Fibroblast of skin of right quadriceps (primary cell): ENCODE measurements at places on chromosomes 2 and 18.

DNA sequence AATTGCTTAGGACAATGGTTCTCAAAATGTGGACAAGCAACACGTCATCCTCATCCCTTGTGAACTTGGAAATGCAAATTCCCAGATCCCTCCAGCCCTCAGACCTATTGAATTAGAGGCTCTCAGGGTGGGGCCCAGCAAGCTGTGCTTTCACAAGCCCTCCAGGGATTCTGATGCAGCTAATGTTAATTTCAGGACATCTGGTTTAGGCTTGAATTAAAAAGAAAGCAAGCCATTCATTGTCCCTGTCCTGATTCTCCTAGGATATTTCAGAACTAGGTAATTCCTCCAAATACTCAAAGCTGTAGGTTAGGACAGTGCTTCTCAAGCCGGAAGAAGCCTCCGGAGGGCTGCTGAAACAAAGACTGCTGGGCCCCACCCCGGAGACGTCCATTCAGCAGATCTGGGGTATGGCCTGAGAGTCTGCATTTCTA, 26.0 kb upstream of the GLI2 start:
- no peak for DNase-seq

GRCh38 chr2:46461709-46462171, 17.6 kb upstream of the TMEM247 start:
- no peak for DNase-seq

DNA sequence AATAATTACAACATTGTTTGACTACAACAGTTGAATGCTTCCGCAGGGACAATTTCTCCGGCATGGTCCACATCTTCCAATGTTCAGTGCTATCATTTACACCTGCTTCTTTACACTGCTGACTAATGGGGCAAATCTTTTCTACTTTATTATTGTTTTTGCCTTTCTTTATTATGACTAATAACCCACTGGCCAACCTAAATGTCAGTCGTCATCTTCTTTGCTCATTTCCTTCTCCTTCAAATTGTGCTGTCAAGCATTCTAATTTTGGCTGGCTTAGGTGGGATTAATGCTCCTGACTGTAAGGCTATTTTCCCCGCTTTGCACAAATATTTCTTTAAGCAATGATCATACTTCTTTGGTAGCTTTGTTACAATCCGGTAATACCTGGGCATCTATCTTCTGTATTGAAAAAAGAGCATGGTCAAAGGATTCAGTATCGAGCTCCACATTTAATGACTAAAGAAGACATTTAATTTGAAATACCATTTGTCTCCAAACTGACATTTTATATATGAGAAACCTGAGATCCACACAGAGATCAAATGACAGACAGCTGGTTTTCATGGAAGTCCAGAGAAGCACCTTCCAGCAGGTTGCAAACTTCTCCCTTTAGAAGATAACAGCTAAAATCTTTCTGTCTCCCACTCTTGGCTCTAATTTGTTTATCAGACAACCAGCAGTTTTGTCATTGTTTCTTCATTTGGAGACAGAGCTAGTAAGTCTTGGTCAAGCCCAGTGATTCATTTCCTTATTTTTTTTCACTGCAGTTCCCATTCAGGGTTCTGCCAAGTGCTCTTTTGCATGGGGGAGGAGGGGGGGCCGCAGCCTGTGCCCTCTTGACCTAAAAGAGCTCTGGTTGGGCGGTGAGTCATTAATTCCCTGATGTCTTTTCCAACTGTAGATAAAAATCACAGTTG, 132.9 kb downstream of the SOCS6 start:
- peak; percentile 88 for DNase-seq

DNA sequence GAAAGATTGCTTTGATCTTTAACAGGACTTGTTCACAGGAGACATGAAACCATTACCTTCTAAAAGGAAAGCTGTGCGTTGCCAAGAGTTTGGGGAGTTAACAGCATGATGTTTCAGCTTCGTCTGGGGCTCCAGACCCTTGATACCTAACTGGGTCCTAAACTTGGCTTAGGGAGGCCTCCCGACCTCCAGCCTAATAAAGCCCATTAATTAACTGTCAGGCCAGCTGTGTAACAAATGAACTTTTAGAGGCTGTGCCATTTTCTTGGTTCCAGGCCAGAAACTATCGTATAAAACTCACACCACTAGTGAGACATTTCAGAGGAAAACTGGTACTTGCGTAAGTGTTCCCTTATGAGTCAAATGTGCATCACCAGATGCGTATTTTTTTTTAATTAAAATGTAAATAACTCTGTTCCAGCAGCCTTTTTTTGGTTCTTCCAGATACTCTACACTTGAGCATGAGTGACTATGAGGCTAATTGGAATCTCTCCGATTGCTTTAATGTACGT, 236.5 kb downstream of the BCL2 start:
- peak; percentile 60 for DNase-seq

DNA sequence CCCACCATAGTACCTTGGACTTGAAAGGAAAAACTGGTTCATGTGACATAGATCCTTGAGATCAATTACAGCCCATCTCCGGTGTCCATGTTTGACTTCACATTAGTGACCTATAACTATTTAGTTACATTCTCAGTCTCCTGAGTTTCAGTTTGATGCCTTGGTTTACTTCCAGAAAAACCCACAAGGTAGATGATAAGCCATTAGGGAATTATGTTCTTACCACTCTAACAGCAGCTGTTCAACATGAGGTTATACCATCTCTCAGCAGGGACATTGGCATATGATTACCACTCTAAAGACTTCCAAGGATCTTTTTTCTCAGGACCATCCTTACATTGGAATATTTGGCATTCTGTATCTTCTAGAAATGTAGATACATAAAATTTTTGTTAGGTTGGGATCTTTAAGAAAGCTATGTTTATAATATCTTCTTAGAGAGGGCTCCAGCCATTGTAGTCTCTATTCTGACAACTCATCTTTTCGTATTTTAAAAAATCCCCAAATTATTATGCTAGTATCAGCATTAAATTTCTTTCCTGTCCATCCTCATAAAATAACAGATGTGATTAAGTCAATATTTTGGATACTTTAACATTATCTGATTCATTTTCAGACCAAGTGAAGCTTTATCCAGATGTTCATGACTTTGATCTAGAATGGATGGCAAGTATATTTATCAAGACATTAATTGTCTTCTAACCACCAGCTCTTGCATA, 258.9 kb downstream of the RDH14 start:
- DNase-seq, result no peak

DNA sequence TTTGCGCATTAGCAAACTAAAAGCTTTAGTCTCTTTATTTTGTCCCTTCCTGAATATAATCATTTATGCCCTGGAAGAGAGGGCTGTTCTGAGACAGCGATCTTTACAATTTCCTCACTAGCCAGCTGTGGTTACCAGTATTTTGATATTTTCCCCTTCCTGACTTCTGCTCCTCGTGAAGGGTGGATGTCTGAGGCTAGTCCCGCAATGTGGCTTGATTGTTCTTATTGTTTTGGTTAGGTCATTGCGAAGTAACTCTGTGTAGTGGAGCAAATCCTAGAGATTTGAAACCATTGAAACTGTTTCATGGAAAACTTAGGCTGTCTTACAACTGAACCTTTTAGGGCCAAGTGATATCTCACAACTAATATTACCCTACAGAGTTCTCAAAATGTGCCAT, 2.4 kb downstream of the MRPL33 start:
- DNase-seq, result no peak

DNA sequence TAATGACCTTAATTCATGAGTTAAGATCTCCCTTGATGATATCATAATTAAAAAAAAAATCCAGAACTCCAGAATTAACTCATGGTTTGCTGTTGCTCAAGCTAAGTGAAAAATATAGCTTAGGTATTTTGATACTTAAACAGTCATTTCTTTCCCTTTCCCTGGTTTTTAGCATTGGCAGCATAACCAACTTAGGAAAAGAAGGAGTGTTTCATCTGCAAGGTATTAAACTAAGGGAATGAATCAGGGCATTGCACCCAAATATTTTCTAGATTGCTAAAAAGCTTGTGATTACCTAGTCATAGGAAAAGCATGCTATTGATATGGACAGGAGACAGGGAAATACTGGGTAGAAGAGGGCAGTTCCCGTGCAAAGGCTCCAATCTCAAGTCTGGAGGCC, 207.2 kb downstream of the LRP1B start:
- DNase-seq, result peak; percentile 74

DNA sequence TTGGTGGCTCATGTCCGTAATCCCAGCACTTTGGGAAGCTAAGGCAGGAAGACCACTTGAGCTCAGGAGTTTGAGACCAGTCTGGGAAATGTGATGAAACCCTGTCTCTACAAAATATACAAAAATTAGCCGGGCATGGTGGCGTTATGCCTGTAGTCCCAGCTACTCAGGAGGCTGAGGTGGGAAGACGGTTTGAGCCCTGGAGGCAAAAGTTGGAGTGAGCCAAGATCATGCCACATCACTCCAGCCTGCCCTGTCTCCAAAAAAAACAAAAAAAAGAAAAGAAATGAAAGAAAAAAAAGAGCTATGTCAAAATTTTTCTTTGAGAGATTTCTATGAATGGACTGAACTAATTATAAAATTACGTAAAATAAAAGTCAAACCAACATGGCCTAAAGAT, 34.7 kb downstream of the ROCK2 start:
- DNase-seq, result no peak

GRCh38 chr2:3430740-3431490, 51.4 kb downstream of the TRAPPC12 start:
- DNase-seq, result no peak

- no peak for DNase-seq
Measured at GRCh38 chr18:9469685-9470084, 5.6 kb upstream of the RALBP1 start.

GRCh38 chr18:48675352-48675761, 136.5 kb downstream of the CTIF start:
- peak; percentile 71 for DNase-seq

- peak; percentile 64 for DNase-seq
Measured at GRCh38 chr18:10851824-10852319, 297.5 kb downstream of the PIEZO2 start.

DNA sequence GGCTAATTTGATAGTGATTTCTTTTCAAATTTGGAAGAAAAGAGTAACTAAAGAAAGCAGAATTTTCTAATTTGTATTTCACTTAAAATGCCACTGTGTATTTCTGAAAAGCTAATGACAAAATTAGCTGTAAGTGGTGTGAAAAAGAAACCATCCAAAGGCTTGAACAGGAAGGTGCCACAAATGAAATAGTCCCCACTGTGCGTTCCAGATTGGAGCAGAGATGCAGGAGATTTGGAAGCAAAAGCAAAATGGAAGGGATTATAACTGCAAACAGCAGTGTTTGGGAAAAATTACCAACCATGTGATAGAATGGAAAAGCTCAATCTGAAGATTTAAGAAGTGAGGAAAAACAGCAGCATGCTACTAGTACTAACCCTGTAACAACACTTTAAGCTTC, 498.7 kb downstream of the SUCLG1 start:
- no peak for DNase-seq

GRCh38 chr2:240296104-240296406, 139.4 kb upstream of the GPC1 start:
- no peak for DNase-seq

GRCh38 chr2:36915627-36916026, 50.7 kb downstream of the STRN start:
- no peak for DNase-seq

DNA sequence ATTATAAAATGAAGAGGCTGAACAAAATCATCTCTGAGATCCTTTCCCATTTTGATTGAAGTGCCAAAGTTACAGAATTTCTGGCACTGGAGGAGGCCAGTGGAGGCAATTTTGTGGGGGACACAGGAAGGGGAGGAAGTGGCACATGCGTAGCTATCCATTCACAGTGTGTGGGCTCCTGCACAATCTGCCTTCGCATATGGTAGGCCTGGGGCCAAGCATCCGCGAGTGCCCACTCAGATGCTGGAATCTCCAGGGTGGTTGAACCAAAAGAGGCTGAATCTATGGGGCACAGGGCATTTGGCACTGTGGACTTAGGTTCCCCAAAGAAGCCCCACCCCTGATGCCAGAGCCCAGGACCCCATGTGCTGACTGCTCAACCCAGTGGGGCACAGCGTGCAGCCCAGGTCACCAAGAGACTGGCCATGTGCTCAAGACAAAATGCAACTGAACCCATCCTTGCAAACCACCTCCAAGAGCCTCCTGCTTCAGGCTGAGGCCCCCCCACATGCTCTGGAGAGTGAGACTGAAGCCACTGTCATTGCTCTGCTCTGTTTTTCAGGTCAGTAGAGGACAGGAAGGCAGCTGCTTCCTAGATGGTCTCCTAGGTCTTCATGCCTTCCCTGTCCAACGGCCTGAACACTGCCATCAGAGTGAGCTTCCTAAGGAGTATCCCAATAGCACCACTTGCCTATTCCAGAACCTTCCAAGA, 28.5 kb downstream of the ST8SIA5 start:
- DNase-seq, result no peak

GRCh38 chr2:239552213-239552926, 151.6 kb upstream of the HDAC4 start:
- no peak for DNase-seq

DNA sequence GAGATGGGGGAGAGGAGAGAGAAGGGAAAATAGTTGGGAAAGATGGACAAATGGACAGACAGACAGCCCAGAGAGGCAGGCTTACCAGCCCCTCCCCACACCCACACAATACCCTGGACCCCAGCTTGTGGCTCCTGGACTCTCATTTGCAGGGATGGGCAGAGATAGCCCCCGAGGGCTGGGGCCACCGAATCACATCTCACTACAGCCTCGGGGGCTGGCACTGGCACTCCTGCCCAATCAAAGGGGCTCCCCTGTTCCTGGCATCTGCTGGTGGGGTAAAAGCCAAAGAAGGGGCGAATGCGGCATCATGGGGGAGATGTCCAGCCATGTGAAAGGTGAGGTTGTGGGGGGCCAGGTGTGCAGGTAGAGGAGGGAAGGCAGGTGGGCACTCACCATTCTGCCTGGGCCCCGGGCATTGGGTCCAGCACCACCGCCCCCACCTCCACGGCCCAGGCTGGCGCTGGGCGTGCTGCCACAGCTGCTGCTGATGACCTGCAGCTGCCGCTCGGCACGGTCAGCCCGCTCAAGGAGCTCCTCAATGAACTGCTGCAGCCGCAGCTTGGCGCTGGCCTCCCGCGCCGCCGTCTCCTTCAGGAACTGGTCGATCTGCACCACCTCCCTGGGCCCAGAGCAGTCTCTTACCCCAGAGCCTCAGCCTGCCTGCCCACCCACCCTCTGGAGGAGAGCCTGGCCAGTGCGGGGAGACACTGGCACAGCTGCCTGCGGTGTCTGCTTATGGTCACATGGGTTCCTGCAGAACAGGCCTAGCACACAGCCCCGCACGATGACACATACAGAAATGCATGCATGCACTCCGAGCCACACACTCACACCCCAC, 18.0 kb downstream of the FBXO41 start:
- DNase-seq, result peak; percentile 12

- no peak for DNase-seq
Measured at GRCh38 chr18:74450626-74451025, 6.5 kb downstream of the DIPK1C start.

DNA sequence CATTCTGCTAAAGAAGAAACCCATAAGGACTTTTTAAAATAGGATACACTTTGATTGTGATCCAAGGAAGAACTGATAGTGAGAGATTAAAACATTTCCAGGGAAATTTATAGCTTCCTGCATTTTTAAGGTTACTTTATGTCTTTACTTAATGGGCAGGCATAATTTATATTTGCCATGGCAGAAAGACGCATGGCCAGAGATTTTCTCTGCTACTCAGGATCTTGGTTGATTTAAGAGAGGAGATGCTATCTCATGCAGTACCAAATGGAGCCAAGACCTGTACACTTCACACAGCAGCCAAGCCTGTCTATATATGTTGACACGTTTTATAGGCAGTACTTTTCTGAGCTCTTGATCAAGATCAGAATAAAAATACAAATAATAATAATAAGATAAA, 60.9 kb upstream of the NT5C1B start:
- peak; percentile 44 for DNase-seq
